ENCODE measurements at places on chromosomes 11 and 22.

- no peak for DNase-seq
Measured at GRCh38 chr11:118436639-118437207, 431 bp downstream of the KMT2A start.

DNA sequence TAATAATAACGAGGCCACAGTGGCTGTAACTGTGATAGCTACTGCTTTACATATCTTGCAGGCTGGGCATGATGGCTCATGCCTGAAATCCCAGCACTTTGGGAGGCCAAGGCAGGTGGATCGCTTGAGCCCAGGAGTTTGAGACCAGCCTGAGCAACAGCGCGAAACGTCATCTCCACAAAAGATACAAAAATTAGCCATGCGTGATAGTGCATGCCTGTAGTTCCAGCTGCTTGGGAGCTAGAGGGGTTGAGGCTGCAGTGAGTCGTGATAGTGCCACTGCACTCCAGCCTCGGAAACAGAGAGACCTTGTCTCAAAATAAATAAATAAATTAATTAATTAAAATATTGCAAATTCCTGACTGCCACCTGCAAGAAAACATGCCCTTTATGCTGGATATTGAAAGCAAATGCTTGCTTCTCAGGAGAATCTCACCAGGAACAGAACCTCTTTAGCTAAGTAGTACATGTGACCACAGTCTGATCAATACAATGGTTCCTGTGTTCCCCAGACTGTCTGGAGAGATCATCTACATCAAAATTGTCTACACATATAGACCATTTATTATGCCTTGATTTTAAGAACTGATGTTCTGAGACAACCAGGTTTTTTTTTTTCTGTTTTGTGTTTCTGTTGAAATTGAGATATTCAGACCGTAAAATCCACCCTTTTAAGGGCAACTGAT, 6.3 kb downstream of the ZBTB3 start:
- no peak for DNase-seq

- DNase-seq = no peak
Measured at GRCh38 chr22:32309585-32310251, 47.9 kb upstream of the RFPL3 start.

GRCh38 chr22:46735747-46736608, 2.1 kb downstream of the CERK start:
- DNase-seq = no peak

DNA sequence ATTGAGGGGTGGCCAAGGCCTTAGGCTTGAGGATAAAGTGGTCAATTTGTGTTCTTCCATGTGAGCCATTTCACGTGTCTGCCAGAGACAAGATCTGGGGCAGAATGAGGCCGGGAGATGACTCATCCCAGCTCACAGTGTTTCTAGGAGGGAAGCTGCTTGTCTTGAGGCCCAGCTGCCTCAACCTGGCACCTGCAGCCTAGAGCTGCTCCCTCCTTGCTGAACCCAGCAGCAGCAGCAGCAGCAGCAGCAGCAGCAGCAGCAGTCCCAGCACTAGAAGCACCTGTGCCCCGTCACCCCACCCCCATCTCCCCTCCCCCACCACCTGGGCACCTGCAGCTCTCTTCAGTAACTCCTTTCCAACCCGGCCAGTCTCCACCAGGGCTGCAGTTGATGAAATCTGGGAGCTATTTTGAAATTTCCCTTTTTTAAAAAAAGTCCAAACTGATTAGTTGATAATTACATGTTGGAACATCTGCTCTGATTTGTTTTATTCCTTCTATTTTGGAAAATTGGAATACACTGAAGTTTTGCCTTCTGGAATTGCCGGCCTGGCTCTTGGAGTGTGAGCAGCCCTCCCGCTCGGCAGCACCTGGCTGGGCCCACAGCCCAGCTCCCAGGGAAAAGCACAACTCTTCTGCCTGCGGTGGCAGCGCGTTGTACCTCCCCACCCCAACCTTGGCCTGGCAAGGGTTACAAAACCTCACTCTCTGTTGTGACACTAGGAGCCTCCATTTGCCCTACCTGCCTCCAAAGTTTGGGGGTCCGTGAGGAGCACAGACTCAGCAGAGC, 143.5 kb downstream of the NXPE2 start:
- DNase-seq = no peak

Measured in activated T-cell treated with anti-CD3 and anti-CD28 coated beads for 1 hour (primary cell).